Activated CD4-positive, alpha-beta memory T cell treated with anti-CD3 and anti-CD28 coated beads for 36 hours (primary cell): ENCODE measurements at places on chromosomes 16 and 17. TPM values are rescaled to one million over a fixed set of nuclear protein-coding genes. Genes with fewer than 3 reads are reported as not detected.
A peak's percentile ranks its signal among the peaks of the same experiment; 100 is the strongest.

DNA sequence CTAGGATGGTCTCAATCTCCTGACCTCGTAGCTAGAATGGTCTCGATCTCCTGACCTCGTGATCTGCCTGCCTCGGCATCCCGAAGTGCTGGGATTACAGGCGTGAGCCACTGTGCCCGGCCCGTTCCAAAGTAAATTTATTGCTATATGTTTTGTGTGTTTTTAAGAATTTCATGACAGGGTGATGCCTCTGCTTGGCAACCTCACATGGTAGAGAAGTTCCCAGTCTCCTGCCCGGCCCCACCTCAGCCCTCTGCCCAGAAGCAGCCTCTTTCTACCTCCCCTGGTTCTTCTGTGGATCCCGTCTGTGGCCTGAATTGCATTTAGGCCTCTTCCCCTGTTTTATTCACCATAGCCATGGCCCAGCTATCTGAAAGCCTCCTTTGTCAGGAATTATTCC lies 55.0 kb downstream of the B9D1 start:
- peaks cover 39% of the 10 kb centered on the region for H3K27me3 ChIP-seq
- H3K36me3 ChIP-seq: peaks cover 1% of the 10 kb centered on the region
- H3K4me1 ChIP-seq: peaks cover 28% of the 10 kb centered on the region
- H3K27ac ChIP-seq: no peak overlapping the region

Gene OR3A2
- 2.4 TPM for total RNA-seq

Gene MEFV
- 0.07 TPM for total RNA-seq

Gene CDRT4
- total RNA-seq: 6.8 TPM

GRCh38 chr16:11205754-11206581 lies 50.0 kb downstream of the SOCS1 start:
- peak overlapping the region; percentile 91 for H3K27ac ChIP-seq
- peaks cover 3% of the 10 kb centered on the region for H3K36me3 ChIP-seq
- DNase-seq: peak; percentile 62
- no peaks in the 10 kb centered on the region for H3K27me3 ChIP-seq

DNA sequence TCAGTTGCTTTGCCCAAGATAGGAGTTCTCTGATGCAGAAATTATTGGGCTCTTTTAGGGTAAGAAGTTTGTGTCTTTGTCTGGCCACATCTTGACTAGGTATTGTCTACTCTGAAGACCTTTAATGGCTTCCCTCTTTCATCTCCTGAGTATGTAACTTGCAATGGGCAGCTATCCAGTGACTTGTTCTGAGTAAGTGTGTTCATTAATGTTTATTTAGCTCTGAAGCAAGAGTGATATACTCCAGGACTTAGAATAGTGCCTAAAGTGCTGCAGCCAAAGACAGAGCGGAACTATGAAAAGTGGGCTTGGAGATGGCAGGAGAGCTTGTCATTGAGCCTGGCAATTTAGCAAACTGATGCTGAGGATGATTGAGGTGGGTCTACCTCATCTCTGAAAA lies 8.8 kb upstream of the TANGO6 start:
- DNase-seq: no peak
- no peaks in the 10 kb centered on the region for H3K36me3 ChIP-seq
- no peak overlapping the region for H3K27ac ChIP-seq
- H3K4me3 ChIP-seq: no peak overlapping the region

- DNase-seq: no peak
- H3K4me3 ChIP-seq: no peak overlapping the region
- peaks cover 58% of the 10 kb centered on the region for H3K36me3 ChIP-seq
Measured at GRCh38 chr17:1894753-1895339, 65.0 kb downstream of the RPA1 start.

DNA sequence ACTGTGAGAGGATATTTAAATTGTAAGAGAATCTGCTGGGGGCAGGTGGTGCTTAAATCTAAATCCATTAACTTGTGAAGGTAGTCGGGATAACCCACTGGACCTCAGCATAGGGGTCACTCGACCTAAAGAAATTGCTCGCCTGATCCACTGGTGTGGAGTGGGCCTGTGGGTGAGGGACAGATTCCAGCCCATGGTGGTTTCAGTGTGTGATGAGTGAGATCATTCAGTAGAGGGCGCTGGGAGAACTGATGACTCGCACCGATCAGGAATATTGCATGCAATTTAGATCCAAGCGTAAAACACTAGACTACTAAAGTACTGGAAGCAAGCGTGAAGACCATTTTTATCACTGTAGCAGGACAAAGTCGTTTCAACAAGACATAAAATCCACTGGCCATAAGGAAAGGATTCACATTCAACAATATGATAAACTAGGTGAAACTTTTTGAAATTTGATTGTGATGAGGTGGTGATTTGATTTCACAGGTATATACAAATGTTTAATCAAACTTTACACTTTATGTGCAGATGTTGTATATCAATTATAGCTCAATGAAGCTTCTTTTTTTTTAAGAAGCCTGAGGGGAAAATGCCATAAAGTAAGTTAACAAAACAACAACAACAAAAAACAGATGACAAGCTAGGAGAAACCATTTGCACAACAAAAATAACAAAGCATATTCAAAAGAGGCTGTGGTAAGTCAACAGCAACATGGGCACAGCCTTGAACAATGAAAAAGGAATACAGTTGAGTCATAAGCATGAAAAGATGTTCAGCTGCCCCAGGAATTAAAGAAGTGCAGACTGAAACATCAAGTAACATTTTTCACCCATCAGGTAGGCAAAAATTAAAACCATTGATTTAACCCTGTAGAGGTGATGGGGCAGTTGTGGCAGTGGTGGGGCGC lies 7.5 kb upstream of the TMEM170A start:
- no peaks in the 10 kb centered on the region for H3K4me1 ChIP-seq
- no peaks in the 10 kb centered on the region for H3K27me3 ChIP-seq
- peak; percentile 54 for DNase-seq
- no peaks in the 10 kb centered on the region for H3K36me3 ChIP-seq
- no peak overlapping the region for H3K4me3 ChIP-seq

DNA sequence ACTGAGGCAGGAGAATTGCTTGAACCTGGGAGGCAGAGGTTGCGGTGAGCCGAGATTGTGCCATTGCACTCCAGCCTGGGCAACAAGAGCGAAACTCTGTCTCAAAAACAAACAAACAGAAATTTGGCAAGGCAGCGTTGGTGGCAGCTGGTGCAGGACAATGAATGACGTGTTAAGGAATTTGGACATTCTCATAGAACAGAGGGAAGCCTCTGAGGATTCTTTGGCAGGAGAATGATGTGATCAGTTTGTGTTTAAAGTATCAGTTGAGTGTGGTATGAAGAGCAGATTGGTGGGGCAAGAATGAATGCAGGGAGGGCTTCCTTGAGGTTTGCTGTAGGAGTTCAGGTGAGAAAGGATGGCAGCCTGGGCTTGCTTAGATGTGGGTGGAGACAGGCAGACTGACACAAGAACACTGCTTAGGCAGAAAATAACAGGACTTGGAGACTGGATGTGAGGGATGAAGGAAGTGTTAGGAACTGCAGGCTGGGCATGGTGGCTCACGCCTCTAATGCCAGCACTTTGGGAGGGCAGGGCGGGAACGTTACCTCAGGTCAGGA lies 4.8 kb downstream of the CYB5D2 start:
- no peak overlapping the region for H3K4me3 ChIP-seq
- no peak for DNase-seq
- H3K27me3 ChIP-seq: no peaks in the 10 kb centered on the region
- peaks cover 1% of the 10 kb centered on the region for H3K36me3 ChIP-seq
- H3K27ac ChIP-seq: no peak overlapping the region
- H3K4me1 ChIP-seq: peaks cover 8% of the 10 kb centered on the region

Gene SPATA32
- total RNA-seq: 0.12 TPM

Gene GFER
- 34.4 TPM for total RNA-seq

Gene TMEM235
- total RNA-seq: not detected

DNA sequence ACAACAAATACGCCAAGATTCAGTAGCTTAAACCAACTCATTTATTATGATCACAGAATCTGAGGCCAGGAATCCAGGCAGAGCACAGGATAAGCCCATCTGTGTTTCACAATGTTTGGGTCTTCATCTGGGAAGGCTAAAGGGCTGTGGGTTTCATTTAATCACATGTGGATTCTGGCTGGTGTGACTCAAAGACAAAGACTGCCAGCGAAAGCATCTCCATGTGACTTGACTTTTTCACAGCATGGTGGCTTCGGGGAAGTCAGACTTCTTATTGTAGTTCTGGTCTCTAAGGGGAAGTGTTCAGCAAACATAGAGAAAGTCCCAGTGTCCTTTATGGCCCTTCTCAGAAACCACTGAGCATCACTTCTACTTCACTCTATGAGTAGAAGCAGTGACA lies 1014.4 kb upstream of the GOT2 start:
- no peaks in the 10 kb centered on the region for H3K36me3 ChIP-seq
- no peaks in the 10 kb centered on the region for H3K4me1 ChIP-seq
- no peak overlapping the region for H3K27ac ChIP-seq
- H3K4me3 ChIP-seq: no peak overlapping the region
- no peak for DNase-seq
- H3K27me3 ChIP-seq: no peaks in the 10 kb centered on the region

Gene SCGB1C2
- total RNA-seq: not detected

Gene ZMYND15
- 0.10 TPM for total RNA-seq

Gene KLHL10
- total RNA-seq: 0.12 TPM

Gene KRTAP3-2
- not detected for total RNA-seq

DNA sequence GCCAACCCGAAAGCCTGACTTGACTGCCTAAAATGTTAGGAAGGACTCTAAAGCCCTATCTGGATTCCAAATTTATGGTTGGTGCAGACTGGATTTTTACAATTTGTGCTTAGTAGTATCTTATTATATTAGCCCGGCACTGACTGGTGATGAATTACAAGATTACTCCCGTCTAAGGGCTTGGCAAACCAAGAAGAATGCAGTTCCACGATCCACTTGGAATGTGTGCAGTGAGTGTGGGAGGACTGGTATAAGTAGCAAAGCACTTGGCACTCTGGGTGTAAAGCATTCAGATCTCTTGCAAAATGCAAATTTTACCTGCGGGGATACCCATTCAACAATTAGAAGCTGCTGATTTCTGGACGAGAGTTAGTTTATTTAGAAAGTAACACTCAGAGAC lies 539.4 kb downstream of the MAF start:
- H3K4me1 ChIP-seq: peaks cover 14% of the 10 kb centered on the region
- DNase-seq: no peak
- H3K27ac ChIP-seq: no peak overlapping the region
- H3K27me3 ChIP-seq: peaks cover 8% of the 10 kb centered on the region

DNA sequence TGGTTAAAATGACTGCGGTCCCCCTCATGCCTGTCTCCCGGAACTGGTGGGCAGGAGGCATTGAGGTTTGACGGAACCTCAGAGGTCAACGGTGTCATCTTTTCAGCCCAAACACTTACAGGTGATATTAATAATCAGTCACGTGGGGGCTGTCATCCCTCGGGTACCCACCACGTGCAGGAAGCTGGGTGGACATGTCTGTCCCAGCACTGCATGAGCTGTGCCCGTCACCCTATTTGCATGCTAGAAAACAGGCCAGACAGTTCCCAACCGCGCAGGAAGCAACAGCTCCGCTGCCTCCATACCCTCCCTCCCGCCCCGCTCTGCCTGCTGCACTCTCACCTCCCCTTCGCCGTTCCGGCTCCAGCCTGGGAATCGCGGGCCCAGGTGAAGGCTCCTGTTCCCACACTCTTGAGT lies 1.4 kb downstream of the SYNGR3 start:
- peak overlapping the region; percentile 71 for H3K4me3 ChIP-seq
- H3K36me3 ChIP-seq: peaks cover 4% of the 10 kb centered on the region
- peaks cover 23% of the 10 kb centered on the region for H3K4me1 ChIP-seq

- H3K4me1 ChIP-seq: peaks cover 61% of the 10 kb centered on the region
- H3K36me3 ChIP-seq: no peaks in the 10 kb centered on the region
- H3K27me3 ChIP-seq: peaks cover 21% of the 10 kb centered on the region
- no peak overlapping the region for H3K27ac ChIP-seq
- no peak for DNase-seq
- H3K4me3 ChIP-seq: no peak overlapping the region
Measured at GRCh38 chr16:79612207-79612606, 11.7 kb upstream of the MAF start.

Gene ABCC3
- not detected for total RNA-seq

GRCh38 chr17:38967290-38967738 lies at the start of gene FBXO47:
Gene FBXO47, minus strand, starts transcription at chr17:38967403. Its CDS starts 4,378 bp downstream, at chr17:38963025.
- peak; percentile 91 for DNase-seq
- H3K36me3 ChIP-seq: no peaks in the 10 kb centered on the region
- no peaks in the 10 kb centered on the region for H3K27me3 ChIP-seq
- H3K4me1 ChIP-seq: peaks cover 13% of the 10 kb centered on the region
- peak within 1 kb of the TSS; percentile 73 for H3K4me3 ChIP-seq
- peak within 1 kb of the TSS; percentile 77 for H3K27ac ChIP-seq

Gene KRTAP3-1
- total RNA-seq: not detected

- no peaks in the 10 kb centered on the region for H3K27me3 ChIP-seq
Measured at GRCh38 chr16:75298267-75298666, 46.8 kb upstream of the BCAR1 start.

- H3K27ac ChIP-seq: no peak overlapping the region
- no peaks in the 10 kb centered on the region for H3K27me3 ChIP-seq
- no peak overlapping the region for H3K4me3 ChIP-seq
- H3K4me1 ChIP-seq: peaks cover 26% of the 10 kb centered on the region
- no peak for DNase-seq
Measured at GRCh38 chr17:68382582-68383085, 74.7 kb downstream of the WIPI1 start.

Gene C1QL1
- total RNA-seq: 0.76 TPM

GRCh38 chr17:63458478-63458877 lies 12.4 kb upstream of the CYB561 start:
- H3K27ac ChIP-seq: no peak overlapping the region
- no peak for DNase-seq
- no peaks in the 10 kb centered on the region for H3K27me3 ChIP-seq
- H3K4me1 ChIP-seq: no peaks in the 10 kb centered on the region
- no peak overlapping the region for H3K4me3 ChIP-seq

DNA sequence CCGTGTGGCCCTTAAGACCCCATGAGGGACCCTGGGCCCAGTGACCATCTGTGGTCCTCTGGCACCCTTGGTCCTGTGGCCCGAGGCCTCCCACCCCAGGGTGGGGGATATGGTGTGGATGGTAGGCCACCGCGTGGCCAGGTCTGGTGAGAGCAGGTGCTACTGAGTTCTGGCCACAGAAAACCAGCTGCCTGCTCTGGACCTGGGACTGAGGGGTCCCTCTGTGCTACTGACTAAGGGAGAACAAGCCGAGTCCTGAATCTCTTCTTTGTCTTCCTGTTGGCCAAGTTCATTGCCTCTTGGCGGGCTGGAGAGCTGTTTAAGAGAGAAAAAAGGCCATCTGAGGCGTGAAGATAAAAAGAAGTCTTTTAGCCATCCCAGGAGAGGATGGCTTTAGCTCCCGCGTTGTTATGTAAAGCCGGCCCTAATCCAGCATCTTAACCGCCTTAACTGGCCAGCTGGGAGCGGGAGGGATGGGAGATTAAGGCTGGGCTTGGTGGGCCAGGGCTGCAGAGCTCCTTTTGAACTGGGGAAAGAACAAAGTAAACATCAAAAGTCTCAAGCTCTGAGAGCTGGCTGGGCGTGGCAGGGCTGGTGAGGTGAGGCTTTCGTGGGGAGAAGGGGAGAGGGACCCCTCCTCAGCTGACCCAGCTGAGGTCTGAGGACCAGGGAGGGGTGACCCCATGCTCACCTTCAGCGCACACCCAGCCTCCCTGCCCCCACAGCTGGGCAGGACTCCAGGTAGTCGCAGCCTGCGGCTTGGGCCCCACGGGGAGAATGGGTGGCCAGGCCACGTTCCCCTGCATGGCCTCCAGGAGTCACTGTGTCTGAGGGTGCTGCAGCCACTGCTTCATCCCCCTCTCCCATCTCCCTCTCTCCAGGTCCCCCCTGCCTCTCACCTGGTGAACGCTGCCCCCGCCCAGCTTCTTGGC lies 62.4 kb downstream of the NKD1 start:
- no peak for DNase-seq
- H3K36me3 ChIP-seq: no peaks in the 10 kb centered on the region
- H3K4me3 ChIP-seq: no peak overlapping the region
- no peak overlapping the region for H3K27ac ChIP-seq
- peaks cover 3% of the 10 kb centered on the region for H3K4me1 ChIP-seq

- H3K36me3 ChIP-seq: no peaks in the 10 kb centered on the region
- H3K4me3 ChIP-seq: no peak overlapping the region
- no peak overlapping the region for H3K27ac ChIP-seq
- no peaks in the 10 kb centered on the region for H3K27me3 ChIP-seq
- H3K4me1 ChIP-seq: peaks cover 24% of the 10 kb centered on the region
- no peak for DNase-seq
Measured at GRCh38 chr16:81526935-81527334, 82.3 kb downstream of the CMIP start.
